ENCODE measurements at places on chromosomes 7 and 10. TPM values are rescaled to one million over a fixed set of nuclear protein-coding genes. Genes with fewer than 3 reads are reported as not detected.

The CLCN1 gene
- total RNA-seq = not detected

The BMI1 gene
- total RNA-seq = 58.7 TPM

The GPR158 gene
- total RNA-seq = not detected

GRCh38 chr10:68517188-68517587 is 10.1 kb downstream of the SLC25A16 start:
- DNase-seq = no peak

DNA sequence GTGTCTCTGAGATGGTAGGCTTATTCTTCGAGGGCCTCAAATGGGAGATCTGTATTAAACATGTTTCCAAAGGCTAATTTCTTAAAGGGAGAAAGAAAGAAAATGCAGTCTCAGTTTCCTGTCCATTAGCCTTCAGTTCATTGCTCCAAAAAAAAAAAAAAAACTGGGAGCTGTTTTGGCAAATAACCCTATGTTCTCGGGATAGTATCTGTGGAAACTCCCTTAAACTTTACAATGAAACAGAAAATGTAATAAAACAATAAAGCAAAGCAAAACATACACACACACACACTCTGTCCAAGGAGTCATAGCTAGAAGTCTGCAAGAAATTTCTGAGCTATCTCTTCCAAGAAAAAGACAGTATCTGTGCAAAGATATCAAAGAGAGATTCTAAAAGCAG is 172.5 kb upstream of the CELF2 start:
- no peak for DNase-seq

DNA sequence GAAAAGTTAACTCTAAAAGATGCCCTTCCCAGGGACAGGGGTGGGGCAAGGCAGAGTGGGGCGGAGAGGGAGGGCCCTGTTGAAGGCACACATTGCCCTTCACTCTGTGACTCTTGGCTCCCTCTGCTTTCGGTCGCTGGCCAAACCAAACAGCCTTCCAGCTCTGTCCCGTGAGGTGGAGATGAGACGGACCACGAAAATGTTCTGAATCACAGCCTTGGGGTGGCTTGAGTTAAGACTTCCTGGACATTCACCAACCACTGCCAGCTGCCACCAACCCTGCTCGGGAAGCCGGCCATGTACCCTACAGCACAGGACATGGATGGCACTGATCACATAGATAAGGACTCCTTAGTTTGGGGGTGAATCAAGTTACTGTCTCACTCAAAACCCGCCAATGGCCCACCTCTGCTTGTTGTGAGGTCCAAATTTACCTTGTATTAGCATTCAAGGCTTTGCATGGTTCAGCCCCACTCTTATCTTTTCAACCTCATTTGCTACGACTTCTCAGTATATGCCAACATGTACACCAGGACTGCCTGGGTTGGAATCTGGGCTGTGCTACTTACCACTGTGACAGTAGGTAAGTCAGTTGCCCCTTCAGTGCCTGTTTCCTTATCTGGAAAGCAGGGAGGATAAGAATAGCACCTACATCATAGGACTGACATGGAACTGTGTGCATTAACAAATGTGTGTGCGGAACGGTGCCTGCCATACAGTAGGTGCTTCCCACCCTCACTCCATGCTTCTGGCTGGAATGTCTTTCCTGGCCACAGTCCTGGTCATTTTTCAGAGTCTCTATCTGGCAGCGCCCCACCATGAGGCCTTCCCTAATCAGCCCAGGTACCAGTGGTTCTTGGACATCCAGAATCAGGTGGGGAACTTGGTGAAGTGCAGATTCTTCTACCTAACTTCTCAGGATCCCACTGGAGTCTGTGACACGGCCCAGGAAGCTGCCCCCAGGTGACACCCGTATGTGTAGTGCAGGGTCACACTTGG is 28.0 kb downstream of the ITPRIP start:
- no peak for DNase-seq

DNA sequence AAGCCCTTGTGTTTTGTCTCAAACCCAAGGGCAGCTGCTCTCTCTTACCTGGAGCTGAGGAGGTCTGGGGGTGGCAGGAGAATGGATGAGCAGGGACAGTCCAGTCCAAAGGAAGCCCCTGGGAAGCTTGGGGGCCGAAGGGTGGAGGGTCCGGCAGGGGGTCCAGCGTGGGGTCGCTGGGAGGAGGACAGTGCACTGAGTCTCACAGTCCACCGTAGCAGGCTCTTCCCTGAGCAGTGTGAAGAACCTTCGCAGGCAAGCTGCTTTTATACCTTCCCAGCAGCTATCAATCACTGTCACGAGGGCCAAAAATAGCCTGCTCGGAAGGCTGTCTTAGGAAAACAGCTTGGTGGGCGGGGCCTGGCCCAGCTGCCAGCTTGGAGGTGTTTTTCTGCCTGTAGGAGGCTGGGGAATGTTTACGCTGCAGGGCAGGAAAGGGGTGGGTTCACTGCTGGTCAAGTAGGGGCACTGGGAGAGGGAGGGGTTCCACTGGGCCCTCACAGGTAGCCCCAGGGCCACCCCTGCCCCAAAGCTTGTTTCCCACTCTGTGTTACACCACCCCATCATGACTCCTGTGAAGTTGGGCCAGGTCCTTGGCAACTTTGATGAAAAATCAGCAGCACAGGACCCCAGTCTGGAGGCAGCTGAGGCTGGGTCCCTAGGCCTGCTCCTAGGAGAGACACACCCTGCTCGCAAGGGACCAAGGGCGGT is at the start of gene DEPP1:
TSS of gene DEPP1 (minus strand) at position 240 of the 711 bp plus-strand sequence. CDS start 779 bp downstream, outside the sequence.
- no peak for DNase-seq

GRCh38 chr10:81848514-81848913 is 26.5 kb upstream of the NRG3 start:
- DNase-seq = no peak

- DNase-seq = no peak
Observed at GRCh38 chr7:141464551-141464950, 86.7 kb upstream of the AGK start.

GRCh38 chr10:125130916-125131315 is 29.4 kb downstream of the CTBP2 start:
- no peak for DNase-seq
